Hematopoietic multipotent progenitor cell treated with erythropoietin and hydrocortisone succinate and interleukin-3 and kit ligand, for 6 days (in vitro differentiated cells): ENCODE measurements at places on chromosomes 3 and 15.

GRCh38 chr15:74010929-74011540, 16.5 kb downstream of the PML start:
- DNase-seq, result peak; percentile 43

GRCh38 chr15:80950291-80951078, 39.1 kb downstream of the MESD start:
- DNase-seq, result no peak

- no peak for DNase-seq
These were observed 17.0 kb upstream of the SLC9A9 start for GRCh38 chr3:143865302-143865701.

DNA sequence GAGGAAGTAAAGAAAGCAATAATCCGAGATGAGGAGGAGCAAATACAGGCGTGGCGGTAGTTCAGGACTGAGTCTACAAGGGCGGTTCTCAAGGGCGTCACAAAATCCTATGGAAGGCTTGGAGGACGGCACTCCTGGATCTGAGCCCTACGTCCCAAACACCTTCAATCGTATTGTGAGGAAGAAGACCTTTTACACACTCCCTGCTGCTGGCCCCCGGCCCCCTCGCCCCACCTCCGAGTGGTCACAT, 747 bp downstream of the PLD1 start:
- DNase-seq, result no peak

- no peak for DNase-seq
These were observed 1.9 kb upstream of the ICE2 start for GRCh38 chr15:60480888-60481287.

DNA sequence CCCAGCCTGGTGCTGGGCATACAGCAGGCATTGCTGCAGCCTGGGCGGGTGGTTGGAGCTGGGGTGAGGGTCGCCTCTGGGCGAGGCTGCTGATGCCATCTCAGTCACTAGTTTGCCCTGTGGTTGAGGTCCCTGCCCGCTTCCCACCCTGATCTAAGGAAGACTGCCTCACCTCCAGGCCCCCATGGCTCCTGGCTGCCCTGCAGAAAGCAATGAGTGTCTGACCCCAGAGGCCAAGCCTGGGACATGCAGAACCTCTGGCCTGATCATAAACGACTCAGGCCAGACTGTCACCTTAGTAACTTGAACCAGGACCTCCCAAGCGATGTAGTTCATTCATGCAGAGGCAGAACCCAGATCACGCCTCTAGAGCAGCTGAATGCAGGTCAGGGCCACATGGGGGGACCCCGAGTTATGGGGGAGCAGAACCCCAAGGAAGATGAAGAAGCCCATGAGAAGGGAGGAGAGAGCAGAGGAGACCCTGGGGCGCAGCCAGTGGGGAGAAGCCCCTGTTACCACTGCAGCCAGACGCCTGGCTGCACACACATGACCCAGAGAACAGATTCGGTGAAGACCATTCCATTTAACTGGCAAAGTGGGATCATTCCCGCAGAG, 213.9 kb downstream of the TBC1D2B start:
- no peak for DNase-seq

GRCh38 chr3:189563853-189564563, 67.2 kb upstream of the TP63 start:
- no peak for DNase-seq

DNA sequence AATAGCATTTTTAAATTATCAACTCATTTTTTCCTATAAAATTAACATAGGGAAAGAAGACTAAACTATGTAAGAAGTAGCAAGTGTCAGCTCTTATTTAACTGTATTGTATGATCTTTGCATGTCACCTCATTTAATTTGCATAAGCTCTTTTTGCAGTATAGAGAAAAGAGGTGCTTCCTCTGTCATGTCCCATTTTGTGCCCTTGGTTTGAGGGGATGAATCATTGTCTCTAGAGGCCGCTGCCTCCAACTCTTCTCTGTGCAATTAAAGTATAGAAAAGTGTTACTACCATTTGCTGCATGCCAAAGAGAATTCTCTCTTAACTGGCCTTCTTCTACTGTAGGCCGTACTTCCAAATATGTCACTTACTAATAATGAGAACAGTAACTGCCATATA, 93.4 kb downstream of the LRRC28 start:
- no peak for DNase-seq

- peak; percentile 52 for DNase-seq
These were observed 1.3 kb downstream of the B3GALNT1 start for GRCh38 chr3:161103776-161104385.

GRCh38 chr15:38084289-38084688, 149.8 kb downstream of the TMCO5A start:
- peak; percentile 30 for DNase-seq

GRCh38 chr3:190124067-190124466, 3.4 kb upstream of the P3H2 start:
- DNase-seq, result no peak

GRCh38 chr3:129231331-129232119, 17.9 kb upstream of the COPG1 start:
- DNase-seq, result no peak

- no peak for DNase-seq
These were observed 11.2 kb downstream of the CNTN3 start for GRCh38 chr3:74603292-74603691.

DNA sequence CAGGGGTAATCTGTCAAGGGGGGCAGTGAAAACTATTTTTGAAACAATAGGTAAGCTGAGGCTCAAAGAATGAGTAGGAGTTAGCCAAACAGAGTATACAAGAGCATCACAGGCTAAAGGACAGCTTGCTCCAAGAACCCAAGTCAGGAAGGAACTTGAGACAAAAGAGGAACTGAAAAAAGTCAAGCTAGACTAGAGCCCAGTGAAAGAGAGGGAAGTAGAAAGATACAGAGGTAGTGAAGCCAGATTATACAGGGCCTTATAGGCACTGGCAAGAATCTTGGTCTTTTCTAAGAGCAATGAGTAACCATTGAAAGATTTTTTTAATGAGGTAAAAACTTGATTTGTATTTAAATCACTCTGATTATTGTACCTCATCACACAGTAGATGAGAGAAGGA, 69.9 kb downstream of the FILIP1L start:
- DNase-seq, result peak; percentile 65

DNA sequence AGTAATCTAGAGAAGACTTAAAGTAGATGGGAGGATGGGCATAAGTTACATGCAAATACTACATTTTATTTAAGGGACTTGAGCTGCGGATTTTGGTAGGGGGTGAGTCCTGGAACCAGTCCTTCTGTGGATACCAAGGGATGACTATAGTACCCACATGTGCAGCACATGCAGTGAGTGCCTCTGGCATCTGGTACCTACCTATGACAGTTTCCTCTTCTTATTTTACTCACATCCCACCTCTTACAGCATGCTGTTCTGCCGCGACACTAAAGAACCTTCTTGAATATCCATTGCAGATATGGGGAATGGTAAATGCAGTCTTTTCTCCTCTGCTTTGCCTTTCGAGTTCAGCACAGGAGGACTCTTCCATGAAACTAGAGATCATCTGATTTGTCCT, 1.7 kb downstream of the TSEN2 start:
- no peak for DNase-seq

- DNase-seq, result no peak
These were observed 632.3 kb upstream of the NR2F2 start for GRCh38 chr15:95698230-95698629.

DNA sequence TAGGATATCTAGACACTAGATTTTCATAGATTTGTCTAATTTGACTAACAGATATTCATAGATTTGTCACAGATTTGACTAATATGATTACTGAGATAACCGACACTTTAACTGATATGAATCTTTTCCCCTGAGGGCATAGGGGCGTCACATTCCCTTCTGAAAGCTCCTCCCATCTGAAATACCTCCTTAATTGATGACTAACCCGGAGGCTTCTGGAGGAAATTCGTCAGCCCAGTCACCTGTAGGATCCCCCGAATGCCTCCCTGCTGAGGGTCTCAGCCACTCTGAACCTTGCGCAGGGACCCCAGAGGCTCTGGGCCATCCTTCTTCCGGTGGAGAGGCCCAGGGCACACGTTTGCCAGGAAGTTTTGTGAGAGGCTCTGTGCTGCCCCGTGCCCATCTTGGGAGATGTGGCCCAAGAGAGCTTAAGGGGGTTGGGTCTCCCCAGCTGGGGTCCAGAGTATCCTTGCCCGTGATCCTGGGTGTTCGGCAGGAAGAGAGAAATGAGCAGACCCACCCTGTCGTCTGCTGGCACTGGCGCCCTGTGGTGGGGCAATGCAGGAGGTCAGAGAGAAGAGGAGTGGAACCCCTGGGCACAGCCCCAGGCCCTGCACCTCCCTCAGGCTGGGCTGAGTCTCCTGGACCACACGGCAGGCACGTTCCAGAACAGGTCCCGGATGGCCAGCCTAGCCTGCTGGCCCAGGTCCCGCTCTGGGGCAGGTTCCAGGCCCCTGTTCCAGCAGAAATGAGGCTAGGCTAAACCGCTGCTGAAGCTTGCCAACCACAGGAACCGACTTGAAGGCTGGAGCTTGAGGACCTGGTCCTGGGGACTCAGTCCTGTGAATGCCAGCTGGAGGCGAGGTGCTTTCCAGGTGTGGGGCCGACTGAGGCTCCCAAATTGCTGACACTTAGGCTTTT, 1.7 kb downstream of the PLA2G4D start:
- DNase-seq, result no peak

GRCh38 chr15:71050461-71050860, 64.8 kb upstream of the THSD4 start:
- no peak for DNase-seq

- DNase-seq, result no peak
These were observed 27.0 kb upstream of the CSPG5 start for GRCh38 chr3:47605652-47606051.

DNA sequence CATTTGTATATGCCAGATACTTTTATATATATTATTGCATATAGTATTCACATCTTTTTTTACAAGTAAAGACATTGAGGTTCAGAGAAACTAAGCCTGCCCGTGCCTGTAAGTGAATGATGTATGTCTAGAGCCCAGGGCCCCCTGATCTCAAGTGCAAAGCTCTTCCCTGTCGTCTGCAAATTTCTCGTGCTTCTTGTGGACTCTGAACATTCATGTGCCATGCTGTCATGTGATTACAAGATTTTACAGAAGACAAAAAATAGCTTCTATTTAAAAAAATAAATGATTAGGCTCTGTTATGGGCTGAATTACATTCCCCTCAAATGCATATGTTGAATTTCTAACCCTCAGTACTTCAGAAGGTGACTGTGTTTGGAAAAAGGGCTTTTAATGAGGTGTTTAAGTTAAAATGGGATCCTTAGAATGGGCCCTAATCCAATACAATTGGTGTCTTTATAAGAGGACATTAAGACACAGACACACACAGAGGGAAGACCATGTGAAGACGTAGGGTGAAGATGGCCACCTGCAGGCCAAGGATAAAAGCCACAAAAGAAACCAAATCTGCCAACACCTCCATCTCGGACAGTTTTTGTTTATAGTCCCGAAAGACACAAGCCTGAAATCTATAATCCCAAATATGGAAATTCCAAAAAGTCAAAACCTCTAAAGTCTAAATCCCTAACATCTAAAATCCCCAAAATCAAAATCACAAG, 3.9 kb upstream of the MASP1 start:
- no peak for DNase-seq

DNA sequence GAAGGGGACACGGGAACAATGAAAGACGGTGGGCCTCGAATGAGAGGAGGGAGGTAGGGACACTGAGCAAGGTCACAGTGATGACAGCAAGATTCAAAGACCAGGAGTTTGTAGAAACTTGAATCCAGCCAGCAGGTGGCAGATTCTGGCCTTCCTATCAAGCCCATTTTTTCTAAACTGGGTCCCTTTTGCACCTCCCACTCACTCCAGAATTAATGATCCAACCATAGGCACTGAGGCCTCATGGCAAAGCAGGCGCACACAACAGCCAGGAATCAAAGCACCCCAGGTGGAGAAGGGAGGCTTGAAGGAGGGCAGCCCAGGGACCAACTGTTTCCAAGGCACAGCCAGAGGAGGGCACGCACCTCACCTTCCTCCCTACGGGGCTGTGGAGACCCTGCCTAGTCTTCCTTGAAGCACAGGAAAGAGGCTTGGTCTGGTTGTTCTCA, 90.2 kb downstream of the ANP32A start:
- peak; percentile 77 for DNase-seq

- DNase-seq, result no peak
These were observed 107.9 kb downstream of the ATG7 start for GRCh38 chr3:11379824-11380701.

GRCh38 chr3:134840459-134840858, 45.4 kb downstream of the EPHB1 start:
- DNase-seq, result no peak

- DNase-seq, result peak; percentile 88
These were observed 5.5 kb upstream of the CD200 start for GRCh38 chr3:112327371-112327951.

DNA sequence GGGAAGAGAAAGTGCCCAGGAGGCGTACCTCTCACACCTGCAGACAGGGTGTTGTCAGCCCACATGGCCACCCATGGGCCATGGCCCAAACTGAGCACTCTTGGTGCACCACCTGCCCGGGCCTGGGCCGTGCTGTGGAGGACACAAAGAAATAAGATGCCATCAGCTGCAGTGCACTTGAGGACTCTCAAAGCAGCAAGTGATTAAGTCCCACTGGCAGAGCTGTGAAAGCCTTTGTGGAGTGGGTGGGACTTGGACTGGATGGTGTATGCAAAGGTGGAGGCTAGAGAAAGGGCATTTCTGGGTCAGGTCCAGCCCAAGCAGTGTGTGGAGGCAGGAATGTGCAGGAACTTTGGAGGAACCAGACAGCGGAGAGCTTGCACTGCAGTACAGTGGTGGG, 122.3 kb downstream of the MEGF11 start:
- DNase-seq, result no peak

DNA sequence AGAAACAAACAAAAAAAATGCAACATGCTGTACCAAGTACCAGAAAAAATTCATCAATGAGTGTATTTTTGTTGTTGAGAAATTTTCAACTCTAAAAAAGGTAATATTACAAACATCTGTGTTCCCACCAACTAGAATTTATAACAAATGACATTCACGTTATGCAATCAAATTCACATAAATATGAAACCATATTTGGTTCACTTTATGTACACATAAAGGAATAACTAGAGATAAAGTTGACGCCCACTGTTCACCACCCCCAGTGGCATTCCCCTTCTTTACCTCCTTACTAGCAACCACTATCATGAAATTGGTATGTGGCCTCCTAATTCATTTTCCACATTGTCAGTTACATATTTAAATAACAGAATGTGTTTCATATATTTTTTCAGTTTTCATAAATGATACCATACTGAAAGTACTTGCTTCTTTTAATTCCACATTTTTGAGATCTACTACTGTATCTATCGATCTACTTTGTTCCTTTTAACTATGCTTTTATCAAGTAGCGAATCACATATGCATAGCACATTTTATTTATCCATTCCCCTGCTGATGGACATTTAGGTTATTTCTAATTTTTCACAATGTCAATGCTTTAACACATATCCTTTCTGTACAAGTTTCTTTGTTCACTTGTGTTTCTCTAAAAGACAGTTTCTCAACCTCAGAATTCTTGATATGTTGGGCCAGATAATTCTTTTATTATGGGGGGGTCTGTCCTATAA, 34.5 kb downstream of the TBC1D5 start:
- no peak for DNase-seq

DNA sequence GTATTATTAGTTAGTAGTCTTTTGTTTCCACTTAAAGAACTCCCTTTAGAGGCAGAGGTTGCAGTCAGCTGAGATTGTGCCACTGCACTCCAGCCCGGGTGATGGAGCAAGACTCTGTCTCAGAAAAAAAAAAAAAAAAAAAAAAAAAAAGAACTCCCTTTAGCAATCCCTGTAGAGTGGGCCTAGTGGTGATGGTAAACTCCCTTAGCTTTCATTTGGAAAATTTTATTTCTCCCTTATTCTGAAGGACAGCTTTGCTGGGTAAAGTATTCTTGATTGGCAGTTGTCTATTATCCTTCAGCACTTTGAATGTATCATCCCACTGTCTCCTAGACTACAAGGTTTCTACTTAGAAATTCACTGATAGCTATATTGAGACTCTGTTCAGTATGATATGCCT, 46.0 kb downstream of the RPL39L start:
- DNase-seq, result no peak
